EL (cell line): ENCODE measurements at places on chromosomes 3 and 15.

GRCh38 chr3:124597273-124597672 lies 133.0 kb upstream of the UMPS start:
- DNase-seq: no peak

DNA sequence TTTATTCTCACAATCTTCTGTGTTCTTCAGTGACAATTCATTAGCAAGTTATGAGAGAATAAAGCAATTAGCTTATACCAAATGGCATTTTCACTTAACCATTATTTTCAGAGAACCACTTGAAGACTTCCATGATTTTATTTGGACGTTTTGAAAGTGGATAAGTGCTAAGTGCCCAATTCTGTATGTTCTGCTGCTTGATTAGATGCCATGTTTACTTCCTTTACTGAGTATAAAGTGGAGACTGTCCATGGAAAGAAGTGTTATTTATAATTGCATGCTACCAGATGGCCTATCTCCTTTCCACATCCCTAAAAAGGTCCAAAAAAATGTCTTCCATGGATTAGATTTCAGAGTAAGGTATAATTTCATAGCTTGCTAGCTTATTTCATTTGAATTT lies 69.6 kb downstream of the SUMF1 start:
- DNase-seq: no peak

DNA sequence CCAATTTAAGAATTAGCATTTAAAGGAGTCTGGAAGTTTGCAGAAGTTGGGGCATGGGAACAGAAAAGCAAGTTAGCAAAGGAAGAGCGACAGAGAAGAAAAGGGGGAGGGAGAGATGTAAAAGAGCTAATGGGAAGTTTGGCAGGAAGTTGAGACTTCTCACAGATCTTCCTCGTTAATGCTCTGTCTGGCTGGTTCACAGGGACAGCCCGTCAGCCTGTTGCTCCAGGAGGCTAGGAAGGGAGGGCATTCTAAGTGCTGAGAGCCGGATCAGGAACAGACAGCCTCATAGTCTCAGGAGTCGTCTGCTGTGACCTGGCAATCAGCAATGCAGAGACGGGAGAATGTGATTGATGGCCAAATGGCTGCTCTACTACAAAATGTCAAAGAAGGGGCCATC lies 150.3 kb downstream of the AGBL1 start:
- no peak for DNase-seq

GRCh38 chr15:65447145-65447544 lies 24.4 kb upstream of the IGDCC4 start:
- DNase-seq: no peak

DNA sequence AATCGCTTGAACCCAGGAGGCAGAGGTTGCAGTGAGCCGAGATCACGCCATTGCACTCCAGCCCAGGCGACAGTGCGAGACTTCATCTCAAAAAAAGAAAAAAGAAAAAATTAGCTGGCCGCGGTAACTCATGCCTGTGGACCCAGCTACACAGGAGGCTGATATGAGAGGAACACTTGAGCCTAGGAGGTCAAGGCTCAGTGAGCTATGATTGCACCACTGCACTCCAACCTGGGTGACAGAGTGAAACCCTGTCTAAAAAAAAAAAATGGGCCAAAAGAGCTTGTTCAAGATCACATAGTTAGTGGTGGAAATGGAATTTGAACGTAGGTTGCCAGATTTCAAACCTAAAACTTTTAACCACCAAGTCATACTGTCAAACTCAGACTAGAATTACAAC lies 46.2 kb upstream of the PPP4R2 start:
- DNase-seq: no peak

GRCh38 chr3:164417955-164418354 lies 660.3 kb downstream of the SI start:
- DNase-seq: no peak

DNA sequence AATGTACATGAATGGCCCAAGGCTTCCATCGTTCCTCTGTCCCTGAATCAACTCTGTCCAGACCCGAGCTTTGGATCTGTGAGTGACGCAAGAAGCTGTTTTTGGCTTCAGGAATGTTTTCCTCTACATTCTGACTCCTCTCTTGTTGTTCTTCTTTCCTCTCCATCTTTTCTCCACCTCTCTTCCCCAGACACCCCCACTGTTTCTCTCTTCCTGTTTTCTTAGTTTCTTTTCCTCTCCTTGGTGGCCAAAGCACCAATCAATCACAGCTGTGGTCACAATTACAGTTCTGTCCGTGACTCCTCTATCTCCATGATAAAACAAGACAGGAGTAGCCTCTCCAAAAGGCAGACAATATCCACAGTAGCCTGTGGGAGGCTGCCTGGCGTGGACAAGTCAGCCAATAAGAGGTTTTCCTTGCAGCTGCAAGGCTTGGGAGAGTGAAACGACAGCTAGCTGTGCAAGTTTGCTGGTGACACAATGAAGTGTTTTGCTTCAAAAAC lies 4.9 kb upstream of the TMEM212 start:
- DNase-seq: peak; percentile 61

GRCh38 chr3:46478341-46478740 lies 13.6 kb upstream of the LTF start:
- DNase-seq: no peak

DNA sequence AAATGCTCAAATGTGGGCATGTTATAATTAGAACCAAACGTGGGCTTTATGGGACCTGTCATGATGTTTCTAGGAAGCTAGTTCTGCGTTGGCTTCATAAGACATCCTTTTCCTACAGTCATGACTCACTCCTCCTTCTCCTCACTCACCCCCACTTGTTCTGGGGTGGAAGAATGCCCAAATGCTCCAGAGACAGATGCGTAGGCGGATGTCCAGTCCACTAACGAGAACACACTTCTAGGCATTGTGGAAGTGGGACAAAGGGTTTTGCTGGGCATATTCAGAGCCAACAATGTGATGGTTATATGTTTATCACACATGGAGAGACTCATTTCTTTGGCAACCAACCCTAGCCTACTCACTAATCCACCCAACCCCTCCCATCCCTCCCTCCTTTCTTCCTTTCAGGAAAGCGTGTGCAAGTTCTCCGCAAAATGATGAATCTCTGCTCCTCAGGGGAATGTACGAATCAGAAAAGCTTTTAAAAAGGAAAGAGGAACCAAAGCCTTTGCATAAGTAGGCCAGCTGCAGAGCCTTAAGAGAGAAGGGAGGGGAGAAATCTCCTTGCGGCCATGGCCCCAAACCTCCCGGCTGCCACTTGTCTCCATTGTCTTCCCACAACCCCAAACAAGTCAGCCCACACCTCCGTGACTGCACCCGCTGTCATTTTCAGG lies 123.0 kb upstream of the SPRED1 start:
- DNase-seq: peak; percentile 98

- no peak for DNase-seq
These were observed 128.4 kb downstream of the ZBBX start for GRCh38 chr3:167251678-167252077.

DNA sequence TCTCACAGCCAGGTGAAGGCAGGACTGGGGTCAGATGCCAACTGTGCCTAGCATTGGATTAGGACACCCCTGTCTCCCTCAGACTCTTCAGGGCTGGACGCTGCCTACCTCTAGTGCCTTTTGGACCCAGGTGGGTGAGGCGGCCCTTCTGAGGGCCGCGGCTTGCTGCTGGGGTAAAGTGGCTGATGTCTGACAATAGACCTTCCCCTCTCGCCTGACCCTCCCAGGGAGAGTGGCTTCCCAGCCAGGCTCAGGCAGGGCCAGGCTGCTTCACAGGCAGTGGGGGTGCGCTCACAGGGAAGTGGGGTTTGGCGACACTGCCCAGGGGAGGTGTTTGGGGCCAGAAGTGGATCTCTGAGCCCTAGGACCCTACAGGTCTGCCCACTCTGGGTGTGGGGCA lies 43.3 kb upstream of the C15orf39 start:
- DNase-seq: no peak

DNA sequence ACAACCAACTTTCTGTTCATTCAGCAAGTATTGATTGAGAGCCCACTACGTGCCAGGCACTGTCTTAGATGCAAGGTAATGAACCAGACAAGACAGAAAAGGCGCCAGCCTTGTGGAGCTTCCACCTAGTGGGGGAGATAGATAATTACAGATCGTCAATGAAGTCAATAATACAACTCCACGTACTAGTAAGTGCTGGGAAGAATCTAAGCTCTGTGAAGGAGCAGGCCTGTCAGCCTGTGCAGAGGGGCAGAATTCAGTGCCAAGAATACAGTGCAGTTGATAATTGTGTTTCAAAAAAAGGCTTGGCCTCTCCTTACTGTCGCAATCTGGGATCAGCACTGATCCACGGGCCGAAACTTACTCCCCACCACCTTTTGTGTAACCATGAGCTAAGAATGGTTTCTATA lies 186.3 kb downstream of the FEZF2 start:
- peak; percentile 8 for DNase-seq

- no peak for DNase-seq
These were observed 41.9 kb downstream of the KY start for GRCh38 chr3:134608771-134609435.

DNA sequence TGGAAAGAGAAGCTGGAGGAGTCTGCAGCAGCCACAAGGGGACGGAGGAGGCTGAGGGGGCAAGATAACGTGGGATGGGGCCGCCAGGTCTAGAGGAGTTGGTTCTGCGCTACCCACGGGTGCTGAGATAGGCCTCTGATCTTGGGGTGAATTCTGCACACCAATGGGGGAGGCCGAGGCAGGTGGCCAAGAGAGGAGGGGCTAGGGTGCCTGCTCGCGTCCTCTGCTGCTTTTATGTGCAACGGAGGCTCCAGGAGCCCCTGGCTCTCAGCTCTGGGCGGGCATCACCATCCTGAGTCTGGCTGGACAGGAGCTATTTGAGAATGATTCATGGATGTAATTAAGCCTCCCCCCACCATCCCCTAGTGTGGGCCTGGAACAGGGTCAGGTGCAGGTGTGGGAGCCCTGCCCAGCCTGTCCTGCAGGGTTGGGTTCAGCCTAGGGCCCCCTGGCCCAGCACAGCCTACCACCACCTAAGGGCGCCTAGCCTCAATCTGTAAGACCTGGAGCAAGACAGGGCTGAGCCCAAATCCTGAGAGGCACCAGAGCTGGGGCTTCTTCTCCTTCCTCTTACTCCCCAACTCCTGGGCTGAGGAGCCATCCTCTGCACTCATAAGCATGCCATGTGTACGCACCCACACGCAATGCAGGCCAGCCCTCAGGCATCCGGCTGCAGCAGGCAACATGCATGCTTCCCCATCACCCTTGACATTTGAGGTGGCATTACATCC lies 32.3 kb upstream of the SEMA3F start:
- no peak for DNase-seq

GRCh38 chr15:90287101-90287500 lies 21.6 kb downstream of the NGRN start:
- DNase-seq: no peak
